ENCODE measurements at places on chromosomes 12 and 14. TPM values are rescaled to one million over a fixed set of nuclear protein-coding genes. Genes with fewer than 3 reads are reported as not detected.

- no peak for DNase-seq
Measured at GRCh38 chr14:100882991-100883788, 20.3 kb downstream of the RTL1 start.

DNA sequence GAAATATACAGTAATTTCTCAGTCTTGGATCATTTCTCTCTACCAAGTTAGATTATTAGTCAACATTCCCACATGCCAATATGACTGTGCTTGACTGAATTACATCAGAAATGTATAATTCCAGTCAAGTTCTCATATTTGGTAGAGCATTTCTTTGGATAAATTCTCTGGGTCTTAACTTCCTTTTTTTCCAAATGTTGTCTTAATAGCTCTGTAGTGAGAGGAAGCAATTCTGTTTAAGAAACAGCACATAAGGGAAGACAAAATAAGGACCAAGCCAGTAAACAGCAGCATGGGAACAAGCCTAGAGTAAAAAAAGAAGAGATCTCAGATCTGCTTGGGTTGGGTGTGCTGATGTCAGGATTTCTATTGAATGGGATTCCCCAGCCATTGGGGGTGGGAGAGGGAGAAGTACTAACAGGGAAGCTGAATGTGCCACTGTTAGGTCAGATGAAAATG lies 14.2 kb upstream of the DYRK2 start:
- DNase-seq = no peak

DNA sequence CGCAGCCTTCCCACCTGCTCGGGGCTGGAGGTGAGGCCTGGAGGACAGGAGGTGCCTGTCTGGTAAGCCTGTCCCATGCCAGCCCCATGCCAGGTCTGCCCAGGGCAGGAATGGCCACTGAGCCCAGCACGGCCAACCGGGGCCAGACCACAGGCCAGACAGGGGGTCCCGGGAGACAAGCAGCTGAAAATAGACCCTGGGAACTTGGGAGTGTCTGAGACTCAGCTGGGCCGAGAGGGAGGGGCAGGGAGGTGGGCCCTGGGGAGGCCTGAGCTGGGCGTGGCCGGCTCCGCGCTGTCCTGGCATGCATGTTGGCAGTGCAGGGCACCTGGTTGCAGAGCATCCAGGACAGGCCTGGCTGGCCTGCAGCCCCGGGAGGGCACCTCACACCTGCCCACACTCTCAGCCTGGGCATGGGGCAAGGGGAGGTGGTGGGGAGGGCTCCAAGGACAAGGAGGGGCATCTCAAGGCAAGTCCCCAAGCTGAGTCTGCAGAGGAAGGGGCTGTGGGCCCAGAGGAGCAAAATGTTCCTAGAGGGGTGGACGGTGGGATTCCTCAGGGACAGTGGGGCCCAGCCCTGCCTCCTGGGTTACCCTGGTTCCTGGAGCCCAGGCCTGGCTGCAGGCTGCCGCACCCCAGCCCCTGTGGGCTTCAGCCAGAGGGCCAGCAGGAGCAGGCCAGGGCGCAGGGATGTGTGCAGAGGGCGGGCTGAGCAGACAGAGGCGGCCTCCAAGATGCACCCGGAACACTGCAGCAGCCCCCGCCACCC lies 3.2 kb upstream of the CRIP1 start:
- DNase-seq = no peak

Gene KDM5A
- total RNA-seq = 74.4 TPM

- no peak for DNase-seq
Measured at GRCh38 chr14:101442451-101442850, 118.8 kb upstream of the DIO3 start.

DNA sequence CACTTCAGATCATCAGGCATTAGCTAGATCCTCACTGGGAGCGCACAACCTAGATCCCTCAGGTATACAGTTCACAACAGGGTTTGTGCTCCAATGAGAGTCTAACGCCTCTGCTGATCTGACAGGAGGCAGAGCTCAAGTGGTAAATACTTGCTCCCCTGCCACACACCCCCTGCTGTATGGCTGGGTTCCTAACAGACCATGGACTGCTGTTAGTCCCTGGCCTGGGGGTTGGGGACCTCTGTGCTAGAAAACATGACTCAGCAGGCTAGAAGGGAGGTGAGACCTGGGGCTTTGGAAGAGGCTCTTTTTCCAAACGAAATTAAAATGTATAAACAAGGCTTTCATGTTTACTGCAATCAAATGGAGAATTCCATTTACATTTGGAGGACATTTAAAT lies 691.1 kb downstream of the FLRT2 start:
- no peak for DNase-seq

DNA sequence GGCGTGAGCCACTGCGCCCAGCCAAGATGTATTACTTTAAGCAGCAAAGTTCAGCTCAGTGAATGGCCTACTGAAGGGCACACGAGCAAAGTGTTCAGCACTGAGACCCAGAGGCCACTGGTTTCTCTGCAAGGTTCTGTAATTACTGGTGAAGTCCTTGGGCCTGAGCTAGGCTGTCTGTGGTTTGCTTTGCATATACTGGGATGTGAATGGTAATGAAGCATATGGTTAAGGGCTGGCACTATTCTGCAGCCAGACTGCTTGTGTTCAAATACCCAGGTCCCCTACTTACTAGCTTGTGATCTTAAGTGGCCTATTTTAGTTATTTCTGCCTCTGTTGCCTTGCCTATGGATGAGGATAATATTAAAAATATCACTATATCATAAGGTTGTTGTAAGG lies 72.0 kb downstream of the LLPH start:
- DNase-seq = no peak

GRCh38 chr12:68267892-68268396 lies 14.5 kb upstream of the IL22 start:
- DNase-seq = no peak

DNA sequence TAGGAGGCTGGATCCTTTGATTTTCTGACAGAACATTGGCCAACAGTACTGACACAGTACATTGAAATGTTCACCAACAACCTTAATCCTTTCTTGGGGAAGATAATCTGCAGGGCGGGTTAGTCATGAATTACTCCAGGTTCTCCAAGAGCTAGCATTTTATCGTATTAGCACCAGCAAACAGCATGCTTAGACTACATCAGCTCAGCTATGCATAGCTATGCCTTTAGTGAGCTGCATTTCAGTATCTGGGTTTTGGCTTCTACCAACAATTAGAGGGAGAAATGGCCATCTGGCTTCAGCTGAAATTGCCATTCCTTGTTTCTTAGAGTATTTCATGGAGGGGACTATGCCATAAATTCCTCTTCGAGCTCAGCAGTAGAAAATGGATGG lies 33.8 kb downstream of the SAMD4A start:
- no peak for DNase-seq

GRCh38 chr12:81378601-81379285 lies 300.9 kb downstream of the ACSS3 start:
- no peak for DNase-seq

- DNase-seq = no peak
Measured at GRCh38 chr14:53613404-53614253, 343.0 kb downstream of the BMP4 start.

- no peak for DNase-seq
Measured at GRCh38 chr14:23382731-23383440, 6.0 kb downstream of the CMTM5 start.

DNA sequence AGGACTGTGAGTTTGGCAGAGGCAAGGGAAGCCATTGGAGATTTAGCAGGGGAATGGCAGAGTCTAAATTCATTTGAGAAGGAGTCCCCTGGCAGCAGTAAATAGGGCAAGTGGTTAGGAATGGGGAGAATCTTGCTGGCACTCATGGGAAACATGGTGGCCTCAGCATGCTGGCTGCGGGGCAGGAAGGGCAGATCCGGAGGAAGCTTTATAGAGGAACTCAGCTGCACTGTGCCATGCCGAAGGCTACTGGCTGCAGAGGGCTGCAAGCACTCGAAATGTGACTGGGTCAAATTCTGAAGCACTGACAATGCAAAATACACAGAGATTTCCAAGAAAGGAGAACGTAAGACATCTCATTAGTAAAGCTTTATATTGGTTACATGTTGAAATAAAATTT lies 23.9 kb downstream of the CCNK start:
- DNase-seq = no peak

GRCh38 chr12:5032821-5033220 lies 10.9 kb upstream of the KCNA5 start:
- no peak for DNase-seq

GRCh38 chr12:105317942-105318621 lies 12.4 kb upstream of the C12orf75 start:
- DNase-seq = no peak

- no peak for DNase-seq
Measured at GRCh38 chr12:47121146-47121545, 41.4 kb upstream of the AMIGO2 start.

Data from occipital lobe (tissue), 3 donors.